ENCODE measurements at places on chromosomes 6 and 20.

DNA sequence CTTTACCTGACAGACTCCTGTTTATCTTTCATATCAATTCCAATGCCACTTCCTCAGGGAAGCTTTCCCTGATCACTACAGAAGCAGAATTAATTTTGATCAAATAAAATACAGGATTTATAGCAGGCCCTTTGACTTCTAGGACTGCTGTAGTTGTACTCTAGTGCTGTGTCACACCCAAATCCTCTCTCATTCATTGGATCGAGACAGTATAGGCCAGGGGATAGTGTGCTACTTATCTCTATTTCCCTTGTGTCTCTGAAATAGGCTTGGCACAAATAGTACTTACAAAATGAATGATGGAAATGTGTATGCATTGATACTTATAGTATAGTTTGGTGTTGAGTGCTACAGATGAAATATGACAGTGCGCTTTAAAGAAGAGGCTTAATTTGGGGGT is 19.8 kb downstream of the RALY start:
- no peak for DNase-seq

DNA sequence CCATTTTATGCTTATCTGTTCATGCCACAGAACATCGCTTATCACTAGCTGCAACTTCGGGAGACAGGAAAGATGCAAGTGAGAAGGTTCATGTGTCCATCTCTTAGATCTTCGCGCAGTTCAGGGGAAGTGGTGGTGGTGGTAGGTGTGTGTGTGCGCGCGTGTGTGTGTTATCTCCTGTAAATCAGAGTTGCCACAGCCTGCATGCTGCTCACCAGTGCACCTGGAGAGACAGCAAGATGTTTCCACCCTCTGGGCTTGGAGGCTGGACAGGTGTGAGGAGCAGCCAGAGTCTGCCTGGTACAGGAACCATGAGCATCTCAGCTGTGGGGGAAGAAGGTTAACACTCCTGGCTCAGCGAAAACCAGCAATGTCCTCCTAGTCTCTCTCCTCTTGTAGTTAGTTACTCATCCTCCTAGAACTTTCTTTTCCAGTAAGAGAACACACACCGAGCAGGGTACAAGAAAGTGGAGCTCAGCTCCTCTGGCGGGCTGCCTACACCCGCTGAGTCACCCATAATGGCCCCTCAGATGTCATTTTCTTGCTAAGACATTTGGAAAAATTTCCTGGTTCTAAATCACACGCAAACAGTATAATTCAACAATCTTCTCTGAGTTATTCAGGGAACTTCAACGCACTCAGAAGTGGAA is 5.1 kb upstream of the TUBB1 start:
- no peak for DNase-seq

DNA sequence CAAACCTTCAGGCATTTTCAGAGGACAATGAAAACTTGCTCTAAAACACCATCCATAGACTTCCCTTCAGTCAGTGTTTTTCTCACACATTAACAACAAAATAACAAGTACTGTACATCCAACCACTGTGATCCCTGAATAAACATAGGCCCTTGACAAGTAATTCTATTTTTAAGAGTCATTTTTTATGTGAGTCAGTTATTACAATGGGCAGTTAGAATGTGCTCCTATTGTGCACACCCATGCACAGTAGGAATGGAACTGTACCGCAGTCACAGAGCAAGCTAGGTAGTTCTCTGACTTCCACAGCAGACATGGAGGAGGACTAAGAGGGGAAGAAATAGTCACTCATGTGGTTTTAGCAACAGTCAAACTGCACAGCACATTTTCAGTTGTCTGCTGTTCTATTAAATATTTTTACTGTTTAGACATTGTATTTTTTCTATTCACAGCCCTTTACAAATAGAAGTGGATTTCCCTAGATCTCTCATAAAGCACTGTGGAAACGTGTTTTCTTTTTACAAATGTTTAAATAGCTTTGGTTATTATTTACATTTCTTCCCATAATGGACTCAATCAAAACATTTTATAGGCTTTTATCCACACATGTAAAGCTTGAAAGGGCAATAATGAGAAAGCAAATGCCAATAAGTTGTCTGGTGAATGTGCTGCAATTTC is 100.4 kb downstream of the JAG1 start:
- DNase-seq, result no peak

DNA sequence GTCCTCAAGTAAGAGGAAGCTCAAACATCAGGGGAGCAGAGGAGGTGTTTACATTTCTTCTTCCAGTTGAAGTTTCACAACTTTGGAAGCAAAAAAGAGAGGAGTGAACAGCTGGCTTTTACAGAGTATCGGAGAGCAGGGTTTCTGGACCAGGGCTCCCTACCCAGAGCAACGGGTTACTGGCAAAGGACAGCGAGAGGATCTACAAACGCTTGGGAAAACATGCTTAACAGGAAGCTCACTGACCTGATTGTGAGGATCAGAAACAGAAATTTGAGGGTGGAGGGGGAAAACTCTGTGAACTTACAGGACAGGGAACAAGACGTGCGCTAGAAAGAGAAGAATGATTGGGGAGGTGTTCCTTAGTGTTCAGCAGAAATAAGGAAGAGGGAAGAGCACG is 85.7 kb upstream of the TAB2 start:
- no peak for DNase-seq

DNA sequence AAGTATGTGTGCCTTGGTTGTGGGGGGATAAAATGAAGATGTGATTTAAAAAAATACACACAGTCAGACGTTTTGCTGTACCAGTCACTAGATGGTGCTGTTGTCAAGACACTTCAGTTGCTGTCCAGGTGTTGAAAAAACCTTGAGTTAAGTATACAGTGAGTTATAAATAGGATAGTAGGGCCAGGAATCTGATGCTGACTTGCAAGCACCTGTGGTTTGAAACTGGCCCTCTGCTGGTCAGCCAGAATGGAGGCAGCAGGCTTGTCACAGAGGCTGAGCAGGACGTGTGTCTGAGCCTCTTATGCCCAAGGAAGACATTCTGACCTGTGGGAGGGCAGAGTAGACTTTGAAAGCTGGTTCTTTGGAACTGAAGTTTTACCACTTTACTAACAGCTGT is 27.8 kb downstream of the RNF8 start:
- DNase-seq, result peak; percentile 59
